ENCODE measurements at places on chromosomes 12 and 14. TPM values are rescaled to one million over a fixed set of nuclear protein-coding genes. Genes with fewer than 3 reads are reported as not detected.

OTUB2 gene
- polyA plus RNA-seq: 0.31 TPM

SLC25A47 gene
- polyA plus RNA-seq: 0.11 TPM

MBD6 gene
- 62.9 TPM for polyA plus RNA-seq

ADSS1 gene
- polyA plus RNA-seq: 6.8 TPM

FAM161B gene
- polyA plus RNA-seq: 1.4 TPM

SDR9C7 gene
- not detected for polyA plus RNA-seq

SLC6A12 gene
- polyA plus RNA-seq: 4.8 TPM

ASB2 gene
- 1.3 TPM for polyA plus RNA-seq

KRT71 gene
- polyA plus RNA-seq: not detected

PLEKHH1 gene
- polyA plus RNA-seq: 24.5 TPM

CCDC38 gene
- polyA plus RNA-seq: 0.05 TPM

Measured in pancreas (tissue), 10 donors.